ENCODE measurements at places on chromosomes 7 and 10.

GRCh38 chr10:60518745-60519144, 129.1 kb upstream of the ANK3 start:
- no peak for DNase-seq

GRCh38 chr10:21334891-21335696, 190.4 kb downstream of the SKIDA1 start:
- DNase-seq: peak; percentile 72

GRCh38 chr7:110529175-110529574, 561.8 kb upstream of the LRRN3 start:
- no peak for DNase-seq

DNA sequence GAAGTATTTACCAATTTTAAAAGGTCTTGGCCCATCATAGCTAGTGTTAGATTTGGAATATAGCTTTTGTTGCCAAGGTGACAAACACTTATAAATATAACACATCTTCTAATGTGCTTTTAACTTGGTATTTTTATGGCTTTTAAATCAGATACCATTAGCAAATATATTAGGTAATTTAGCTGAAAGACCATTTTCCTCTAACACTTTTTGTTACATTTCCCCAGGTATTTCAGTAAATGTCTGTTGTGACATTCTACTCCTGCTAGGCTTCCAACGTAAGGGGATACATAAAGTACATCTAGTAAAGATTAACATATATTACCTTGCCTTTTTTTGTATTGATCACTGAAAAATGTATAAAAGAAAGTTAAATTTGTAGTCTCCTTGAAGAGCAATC, 75.0 kb upstream of the SEM1 start:
- DNase-seq: no peak

DNA sequence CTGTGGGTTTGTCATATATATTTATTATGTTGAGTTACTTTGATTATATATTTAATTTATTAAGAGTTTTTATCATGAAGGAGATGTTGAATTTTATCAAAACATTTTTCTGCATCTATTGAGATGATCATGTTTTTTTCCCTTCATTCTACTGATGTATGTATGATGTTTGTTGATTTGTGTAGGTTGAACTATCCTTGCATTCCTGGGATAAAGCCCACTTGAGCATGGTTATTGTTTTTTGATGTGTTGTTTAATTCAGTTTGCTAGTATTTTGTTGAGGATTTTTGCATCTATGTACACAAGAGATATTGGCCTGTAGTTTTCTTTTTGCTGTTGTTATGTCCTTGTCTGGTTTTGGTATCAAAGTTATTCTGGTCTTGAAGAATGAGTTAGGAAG, 31.1 kb downstream of the SCART1 start:
- no peak for DNase-seq

DNA sequence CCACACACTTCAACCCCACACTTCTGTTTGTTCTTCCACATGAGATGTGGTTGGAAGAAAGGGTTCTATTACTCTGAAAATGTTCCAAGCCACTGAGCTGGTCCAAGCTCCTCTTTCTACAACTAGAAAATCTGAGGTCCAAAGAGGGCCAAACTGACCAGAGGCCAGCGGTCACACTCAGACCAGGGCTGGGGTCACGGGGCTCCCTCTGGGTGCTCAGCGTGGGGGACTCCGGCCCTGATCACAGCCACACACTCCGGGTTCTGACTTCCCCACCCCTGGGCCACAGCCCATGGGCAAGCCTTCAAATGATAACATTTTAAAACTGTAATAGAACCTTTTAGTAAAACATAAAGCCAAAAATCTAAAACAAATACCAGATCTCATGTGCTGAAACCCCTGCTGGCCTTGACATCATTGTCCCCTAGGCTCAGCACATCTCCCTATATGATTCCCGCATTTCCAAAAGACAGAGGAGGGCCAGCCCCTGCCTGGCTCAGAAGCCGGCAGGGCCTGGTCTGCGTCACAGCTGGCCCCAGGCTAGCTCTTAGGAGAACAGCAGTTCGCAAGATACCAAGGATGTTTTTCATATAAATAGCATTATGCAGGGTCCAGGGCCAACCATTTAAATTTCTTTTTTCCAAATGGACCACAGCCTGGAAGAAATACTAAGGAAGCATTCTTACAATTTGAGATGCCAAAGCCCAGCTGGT, 3.3 kb downstream of the CRYGN start:
- DNase-seq: peak; percentile 48

Measured in GM03348 (cell line).